ENCODE measurements at places on chromosomes 7 and 10. TPM values are rescaled to one million over a fixed set of nuclear protein-coding genes. Genes with fewer than 3 reads are reported as not detected.

- no peak for DNase-seq
Measured at GRCh38 chr7:82263920-82264782, 179.4 kb downstream of the CACNA2D1 start.

GRCh38 chr10:43926371-43926770, 277.7 kb upstream of the ZNF32 start:
- no peak for DNase-seq

- DNase-seq = no peak
Measured at GRCh38 chr10:46091828-46092523, 45.9 kb upstream of the MSMB start.

- no peak for DNase-seq
Measured at GRCh38 chr10:34104829-34105572, 710.1 kb downstream of the PARD3 start.

DNA sequence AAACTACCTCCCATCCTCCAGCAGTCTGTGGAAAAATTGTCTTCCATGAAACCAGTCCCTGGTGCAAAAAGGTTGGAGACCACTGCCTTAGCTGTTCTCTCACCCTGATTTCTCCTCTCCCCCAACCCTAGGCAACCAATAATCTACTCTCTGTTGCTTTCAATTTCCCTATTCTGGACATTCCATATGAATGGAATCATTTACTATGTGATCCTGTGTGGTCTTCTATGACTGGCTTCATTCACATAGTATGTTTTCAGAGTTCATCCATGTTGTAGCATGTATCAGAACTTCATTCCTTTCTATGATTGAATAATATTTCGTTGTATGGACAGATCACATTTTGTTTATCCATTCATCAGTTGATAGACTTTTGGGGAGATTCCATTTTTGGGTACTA, 38.3 kb upstream of the DLG5 start:
- DNase-seq = no peak

DNA sequence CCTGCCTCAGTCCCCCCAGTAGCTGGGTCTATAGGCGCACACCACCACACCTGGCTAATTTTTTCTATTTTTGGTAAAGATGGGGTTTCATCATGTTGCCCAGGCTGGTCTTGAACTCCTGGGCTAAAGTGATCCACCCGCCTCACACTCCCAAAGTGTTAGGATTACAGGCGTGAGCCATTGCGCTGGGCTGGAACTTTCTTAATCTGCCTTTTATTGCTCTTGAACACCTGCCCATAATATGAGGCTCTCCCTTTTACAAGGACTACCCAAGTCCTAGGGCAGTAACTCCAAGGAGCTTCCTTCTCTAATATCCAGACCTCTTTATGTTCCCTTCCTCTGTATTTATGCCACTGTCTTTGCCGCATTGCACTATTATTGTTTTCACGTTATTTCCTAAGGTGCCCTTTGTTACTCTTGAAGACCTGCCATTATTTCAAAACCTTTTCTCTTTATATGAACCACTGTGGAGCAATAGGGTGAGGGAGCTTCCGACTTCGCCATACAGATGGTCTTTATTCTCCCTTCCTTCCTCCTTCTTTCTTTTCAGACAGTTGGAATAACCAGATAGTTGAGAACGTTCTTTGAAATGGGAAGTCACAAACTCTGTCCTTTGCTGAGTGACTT, 36.3 kb upstream of the TCF7L2 start:
- no peak for DNase-seq

GRCh38 chr10:110353244-110354119, 48.8 kb upstream of the SMNDC1 start:
- peak; percentile 79 for DNase-seq

DNA sequence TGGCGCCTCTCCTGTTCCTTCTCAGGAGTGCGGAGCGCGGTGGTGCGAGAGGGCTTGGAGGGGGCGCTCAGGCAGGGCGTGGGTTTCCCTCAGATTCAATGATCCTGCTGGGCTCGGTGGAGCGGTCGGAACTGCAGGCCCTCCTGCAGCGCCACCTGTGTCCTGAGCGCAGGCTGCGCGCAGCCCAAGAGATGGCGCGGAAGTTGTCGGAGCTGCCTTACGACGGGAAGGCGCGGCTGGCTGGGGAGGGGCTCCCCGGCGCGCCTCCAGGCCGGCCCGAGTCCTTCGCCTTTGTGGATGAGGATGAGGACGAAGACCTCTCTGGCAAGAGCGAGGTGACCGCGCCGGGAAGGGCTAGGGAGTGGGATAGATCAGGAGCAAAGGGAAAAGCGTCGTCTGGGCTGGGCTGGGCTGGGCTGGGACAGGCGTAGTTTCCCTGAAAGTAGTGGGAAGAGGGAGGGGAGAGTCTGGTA, 17.0 kb downstream of the FAM131B start:
- DNase-seq = peak; percentile 71

GRCh38 chr10:103598654-103599115, 105.2 kb downstream of the NEURL1 start:
- DNase-seq = no peak

- peak; percentile 37 for DNase-seq
Measured at GRCh38 chr7:102287111-102287980, 678 bp downstream of the SH2B2 start.

- DNase-seq = no peak
Measured at GRCh38 chr7:635227-635626, 91.3 kb upstream of the DNAAF5 start.

- DNase-seq = no peak
Measured at GRCh38 chr7:120064565-120064964, 208.4 kb upstream of the KCND2 start.

DNA sequence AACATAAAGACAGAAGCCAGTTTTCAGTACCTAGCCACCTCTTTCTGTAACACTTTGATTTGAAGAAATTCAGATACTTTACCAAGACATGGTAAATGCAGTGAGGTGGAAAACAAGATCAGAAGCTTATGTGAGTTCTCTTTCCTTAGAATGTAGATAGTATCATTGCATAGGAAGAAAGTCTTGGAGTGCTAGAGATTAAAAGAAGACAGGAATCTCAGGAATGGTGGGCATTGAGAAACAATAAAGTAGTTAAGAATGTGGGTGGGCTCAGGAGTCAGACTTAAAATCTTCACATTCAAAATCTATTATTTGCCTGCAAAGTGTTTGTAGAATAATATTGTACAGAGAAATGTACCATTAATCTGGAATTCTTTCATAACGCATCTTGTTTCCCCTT, 58.9 kb downstream of the POLL start:
- no peak for DNase-seq

DNA sequence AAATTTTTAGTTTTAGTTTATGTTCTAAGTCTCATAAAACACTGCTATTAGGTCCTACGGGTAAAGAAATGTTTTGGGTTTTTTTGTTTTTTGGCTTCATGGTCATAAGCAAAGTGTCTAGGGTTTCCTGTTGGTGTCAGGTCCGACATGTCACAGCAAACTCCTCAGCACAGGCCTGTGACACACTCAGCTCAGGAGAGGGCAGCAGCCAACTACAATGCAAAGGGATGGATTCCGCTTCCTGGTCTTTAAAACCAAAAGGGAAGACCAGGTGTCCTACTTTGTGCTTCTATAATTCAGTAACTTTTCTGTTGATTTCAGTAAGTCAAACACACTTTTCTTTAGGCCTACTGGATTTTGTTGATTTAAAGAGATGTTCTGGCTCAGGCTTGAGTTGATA, 83.8 kb upstream of the MACROH2A2 start:
- no peak for DNase-seq

FAM221A gene
- 8.0 TPM for total RNA-seq

NPY gene
- not detected for total RNA-seq

MKX gene
- total RNA-seq = 2.2 TPM

VGF gene
- 0.19 TPM for total RNA-seq

RAMP3 gene
- 0.50 TPM for total RNA-seq
